Natural killer cell treated with Interleukin-12 subunit alpha and Interleukin-12 subunit beta and Interleukin-15 and Interleukin-18, amount 100 ng/mL, for 72 hours (primary cell): ENCODE measurements at places on chromosomes 2 and 18. TPM values are rescaled to one million over a fixed set of nuclear protein-coding genes. Genes with fewer than 3 reads are reported as not detected.

Gene IL1R2
- not detected for total RNA-seq

Gene APCDD1
- total RNA-seq, result not detected

Gene SLC8A1
- not detected for total RNA-seq

Gene CXCR1
- total RNA-seq, result not detected

Gene SRD5A2
- total RNA-seq, result not detected

Gene SERPINB5
- not detected for total RNA-seq

Gene TEKT4
- total RNA-seq, result not detected

Gene PDIA6
- 236 TPM for total RNA-seq

Gene OSR1
- total RNA-seq, result not detected

Gene TANC1
- total RNA-seq, result 0.56 TPM

Gene KCNIP3
- total RNA-seq, result not detected

Gene GAL3ST2
- 2.8 TPM for total RNA-seq

Gene LIPT1
- total RNA-seq, result 4.2 TPM

Gene BIRC6
- total RNA-seq, result 142 TPM

Gene ANKRD30BL
- not detected for total RNA-seq
